ENCODE measurements at places on chromosomes 6 and 20. TPM values are rescaled to one million over a fixed set of nuclear protein-coding genes. Genes with fewer than 3 reads are reported as not detected.

The ARFGEF3 gene
- 3.0 TPM for total RNA-seq

The SSTR4 gene
- not detected for total RNA-seq

The SNAP91 gene
- total RNA-seq = not detected

The BTNL2 gene
- total RNA-seq = not detected

The CGA gene
- not detected for total RNA-seq

The PLAGL1 gene
- total RNA-seq = 8.4 TPM

The MYB gene
- total RNA-seq = 1.6 TPM

The RIPK1 gene
- total RNA-seq = 11.1 TPM

The TMC2 gene
- not detected for total RNA-seq

The DDX39B gene
- total RNA-seq = 291 TPM

The SH3BGRL2 gene
- total RNA-seq = 11.1 TPM

The LY6G5C gene
- 0.79 TPM for total RNA-seq

The JARID2 gene
- total RNA-seq = 20.0 TPM

The MAK gene
- 0.07 TPM for total RNA-seq

The TFAP2C gene
- 10.8 TPM for total RNA-seq

The METTL24 gene
- not detected for total RNA-seq

The EXOC2 gene
- total RNA-seq = 25.6 TPM

The GLP1R gene
- not detected for total RNA-seq

The CALHM5 gene
- total RNA-seq = 0.07 TPM

The EYS gene
- total RNA-seq = 0.37 TPM

The SCUBE3 gene
- 0.21 TPM for total RNA-seq

The RAD21L1 gene
- not detected for total RNA-seq

The CD40 gene
- 6.2 TPM for total RNA-seq

The SOX12 gene
- 7.3 TPM for total RNA-seq

The SIRPD gene
- total RNA-seq = not detected

The CFAP61 gene
- not detected for total RNA-seq

The BPIFA1 gene
- 0.42 TPM for total RNA-seq

The SAMD5 gene
- total RNA-seq = 0.37 TPM

The PHACTR1 gene
- total RNA-seq = not detected

The CDSN gene
- total RNA-seq = 0.14 TPM

The KHDRBS2 gene
- not detected for total RNA-seq

The RFX6 gene
- total RNA-seq = not detected

The LPA gene
- total RNA-seq = not detected

The MEI4 gene
- total RNA-seq = not detected

The TPD52L1 gene
- 102 TPM for total RNA-seq

The MMS22L gene
- total RNA-seq = 8.3 TPM

The SLC22A7 gene
- not detected for total RNA-seq

The OOEP gene
- not detected for total RNA-seq

The ESR1 gene
- not detected for total RNA-seq

The SLC12A5 gene
- total RNA-seq = 0.56 TPM

The NKX2-4 gene
- not detected for total RNA-seq

The GJE1 gene
- not detected for total RNA-seq

The DDX43 gene
- total RNA-seq = 0.07 TPM

Measured in airway epithelial cell (primary cell).